CD4-positive, alpha-beta memory T cell (primary cell): ENCODE measurements at places on chromosomes 3 and 15. TPM values are rescaled to one million over a fixed set of nuclear protein-coding genes. Genes with fewer than 3 reads are reported as not detected.

GRCh38 chr15:33310481-33311311 lies at the start of gene RYR3:
RYR3 (plus strand) TSS chr15:33310967; CDS start chr15:33311046, 79 bp downstream.
- H3K27ac ChIP-seq: no peak within 1 kb of the TSS
- H3K27me3 ChIP-seq: peaks cover 6% of the 10 kb centered on the region
- H3K4me3 ChIP-seq: no peak within 1 kb of the TSS
- no peak for DNase-seq

DNA sequence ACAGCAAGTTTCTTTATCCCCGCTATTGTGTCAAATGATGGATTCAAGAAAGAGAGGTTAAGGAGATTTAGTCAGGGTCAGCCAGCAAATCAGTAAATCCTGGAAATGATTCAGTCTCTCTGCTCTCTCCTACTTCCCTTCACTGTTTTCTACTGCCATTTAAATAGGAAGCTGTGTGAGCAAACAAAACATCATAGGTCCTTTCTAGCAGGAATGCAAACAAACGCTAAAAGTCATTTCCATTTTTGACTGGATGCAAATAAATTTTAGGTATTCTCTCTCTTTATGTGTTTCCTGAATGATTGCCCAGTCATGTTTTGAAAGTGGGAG lies 299.4 kb upstream of the RORA start:
- no peak for DNase-seq
- H3K4me1 ChIP-seq: no peaks in the 10 kb centered on the region
- H3K27ac ChIP-seq: no peak overlapping the region

Gene TMEM202
- not detected for total RNA-seq

Gene TRIM42
- not detected for total RNA-seq

GRCh38 chr3:81967393-81967792 lies 205.9 kb upstream of the GBE1 start:
- DNase-seq: no peak
- H3K27me3 ChIP-seq: no peaks in the 10 kb centered on the region
- no peaks in the 10 kb centered on the region for H3K36me3 ChIP-seq
- H3K27ac ChIP-seq: no peak overlapping the region

Gene TXNRD3
- total RNA-seq: 0.97 TPM

- DNase-seq: no peak
- no peaks in the 10 kb centered on the region for H3K36me3 ChIP-seq
- peaks cover 3% of the 10 kb centered on the region for H3K4me1 ChIP-seq
- H3K4me3 ChIP-seq: no peak overlapping the region
- H3K27me3 ChIP-seq: no peaks in the 10 kb centered on the region
These were observed 123.8 kb downstream of the TIGIT start for GRCh38 chr3:114417675-114418074.

Gene LMOD3
- not detected for total RNA-seq

Gene ZNF860
- total RNA-seq: not detected

Gene SOX2
- not detected for total RNA-seq

DNA sequence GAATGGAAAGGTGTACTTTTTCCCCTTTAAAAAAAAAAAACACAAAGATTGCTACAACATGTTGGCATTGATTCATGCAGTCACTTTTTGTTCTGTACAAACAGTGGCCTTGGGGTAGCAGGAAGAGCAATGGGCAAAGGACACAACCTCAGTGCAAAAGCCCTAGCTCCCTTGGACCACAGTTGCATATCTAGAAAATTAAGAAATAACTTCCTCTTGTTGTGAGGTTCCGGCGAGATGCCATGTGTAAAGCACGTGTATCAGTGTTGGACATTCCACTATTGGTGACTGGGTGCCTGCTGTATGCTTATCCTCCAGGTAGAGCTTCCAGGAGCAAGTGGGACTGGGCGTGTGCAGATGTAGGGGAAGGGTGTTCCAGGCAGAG lies 164.5 kb downstream of the THSD4 start:
- no peak overlapping the region for H3K27ac ChIP-seq
- H3K4me3 ChIP-seq: no peak overlapping the region
- no peaks in the 10 kb centered on the region for H3K36me3 ChIP-seq
- no peaks in the 10 kb centered on the region for H3K27me3 ChIP-seq

- H3K27me3 ChIP-seq: no peaks in the 10 kb centered on the region
- no peak for DNase-seq
- H3K4me1 ChIP-seq: no peaks in the 10 kb centered on the region
- H3K27ac ChIP-seq: no peak overlapping the region
These were observed 191.5 kb downstream of the FOXB1 start for GRCh38 chr15:60195611-60196010.

Gene GOLGA6A
- total RNA-seq: 0.20 TPM

Gene SMCO1
- not detected for total RNA-seq

DNA sequence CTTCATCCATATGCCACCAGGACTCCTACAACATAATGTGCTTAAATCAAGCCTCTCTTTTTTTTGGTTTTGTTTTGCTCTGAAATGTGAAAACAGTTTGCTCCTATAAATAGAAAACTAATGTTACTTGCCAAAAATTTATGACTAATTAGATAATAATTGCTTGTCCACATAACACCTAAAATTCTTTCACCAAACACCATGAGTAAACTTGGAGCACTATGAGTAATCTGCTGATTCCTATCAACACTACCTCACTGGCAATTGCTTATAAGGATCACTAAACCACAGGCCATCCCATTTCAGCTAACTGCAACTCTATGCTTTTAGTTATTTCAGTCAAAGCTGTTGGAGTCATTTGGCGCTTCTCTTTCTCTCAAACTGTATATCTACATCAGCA lies 252.7 kb downstream of the EPHA3 start:
- no peaks in the 10 kb centered on the region for H3K36me3 ChIP-seq
- H3K27ac ChIP-seq: no peak overlapping the region
- DNase-seq: no peak
- no peaks in the 10 kb centered on the region for H3K27me3 ChIP-seq
- H3K4me3 ChIP-seq: no peak overlapping the region

Gene SAXO2
- total RNA-seq: 1.7 TPM

GRCh38 chr15:67783303-67783702 lies 42.0 kb upstream of the SKOR1 start:
- H3K27me3 ChIP-seq: no peaks in the 10 kb centered on the region
- H3K4me3 ChIP-seq: no peak overlapping the region
- H3K27ac ChIP-seq: no peak overlapping the region
- DNase-seq: peak; percentile 64

Gene SLC2A2
- not detected for total RNA-seq

GRCh38 chr3:126266291-126266840 lies 86.0 kb upstream of the ALDH1L1 start:
- H3K4me1 ChIP-seq: no peaks in the 10 kb centered on the region
- no peak for DNase-seq
- H3K36me3 ChIP-seq: no peaks in the 10 kb centered on the region
- H3K4me3 ChIP-seq: no peak overlapping the region

DNA sequence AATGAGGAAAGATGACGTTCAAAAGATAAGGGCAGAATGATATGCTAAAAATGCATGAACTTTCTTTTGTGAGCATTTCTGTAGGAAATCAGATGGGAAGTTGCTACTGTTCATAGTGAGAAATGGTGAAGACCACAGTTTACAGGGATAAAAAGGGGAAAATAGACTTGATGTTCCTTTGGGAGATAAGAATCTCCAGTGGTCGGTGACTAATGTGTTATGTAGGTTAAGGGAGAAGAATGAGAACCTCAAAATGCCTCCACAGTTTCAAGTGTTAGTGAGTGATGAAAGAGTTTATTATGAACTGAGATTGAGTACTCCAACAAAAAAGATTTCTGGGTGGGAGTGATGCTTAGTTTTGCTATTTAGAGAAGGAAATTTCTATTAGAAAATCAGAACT lies 247.2 kb downstream of the LSAMP start:
- H3K4me3 ChIP-seq: no peak overlapping the region
- no peaks in the 10 kb centered on the region for H3K4me1 ChIP-seq
- no peaks in the 10 kb centered on the region for H3K36me3 ChIP-seq
- DNase-seq: no peak
- H3K27me3 ChIP-seq: no peaks in the 10 kb centered on the region

DNA sequence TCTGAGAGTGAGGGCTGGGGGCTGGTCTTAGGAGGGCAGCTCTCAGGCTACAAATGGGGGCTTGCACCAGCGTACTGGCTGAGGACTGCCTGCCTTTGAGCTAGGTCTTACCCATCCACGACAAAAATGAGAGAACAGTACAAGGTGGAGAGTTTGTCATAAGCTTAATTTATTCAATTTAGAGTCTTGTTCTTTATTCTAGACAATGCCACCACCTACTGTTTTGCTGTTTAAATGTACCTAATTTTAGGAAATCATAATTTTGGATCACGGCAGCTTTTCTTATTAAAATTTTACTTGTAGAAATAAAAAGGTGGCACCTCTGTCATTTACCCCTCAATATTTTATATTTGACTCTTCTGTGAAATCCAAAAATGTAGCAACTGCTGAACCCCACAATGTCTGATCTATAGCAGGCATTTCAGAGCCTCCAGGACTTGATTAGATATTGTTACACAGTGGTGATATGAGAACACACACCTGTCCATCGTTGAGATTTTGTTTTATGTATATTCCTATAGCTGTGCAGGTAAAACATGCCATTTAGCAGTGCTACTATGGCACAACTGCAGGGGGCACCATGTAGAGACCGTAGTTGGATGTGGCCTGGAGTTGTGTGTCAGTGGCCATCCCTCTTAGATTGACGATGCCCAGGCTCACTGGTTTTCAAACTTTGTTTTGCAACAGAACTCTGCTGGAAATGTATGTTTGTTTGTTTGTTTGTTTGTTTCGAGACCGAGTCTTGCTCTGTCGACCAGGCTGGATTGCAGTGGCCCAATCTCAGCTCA lies 88.6 kb downstream of the SLCO3A1 start:
- DNase-seq: peak; percentile 23
- H3K4me1 ChIP-seq: peaks cover 43% of the 10 kb centered on the region
- no peaks in the 10 kb centered on the region for H3K36me3 ChIP-seq
- H3K27ac ChIP-seq: no peak overlapping the region

Gene IL17RB
- 0.87 TPM for total RNA-seq

Gene GPR171
- total RNA-seq: 129 TPM

Gene ISL2
- not detected for total RNA-seq

Gene AP3B2
- 0.64 TPM for total RNA-seq

GRCh38 chr3:133049491-133049890 lies 11.3 kb downstream of the TMEM108 start:
- no peak overlapping the region for H3K4me3 ChIP-seq
- H3K27ac ChIP-seq: no peak overlapping the region
- no peaks in the 10 kb centered on the region for H3K36me3 ChIP-seq
- no peak for DNase-seq

GRCh38 chr15:36529296-36530011 lies 50.0 kb upstream of the CDIN1 start:
- H3K4me1 ChIP-seq: no peaks in the 10 kb centered on the region
- H3K27ac ChIP-seq: no peak overlapping the region
- H3K4me3 ChIP-seq: no peak overlapping the region
- no peaks in the 10 kb centered on the region for H3K36me3 ChIP-seq

- H3K27ac ChIP-seq: no peak overlapping the region
- H3K36me3 ChIP-seq: no peaks in the 10 kb centered on the region
- no peaks in the 10 kb centered on the region for H3K27me3 ChIP-seq
- DNase-seq: no peak
These were observed 430.2 kb upstream of the MCTP2 start for GRCh38 chr15:93801206-93801605.

Gene LHFPL4
- not detected for total RNA-seq

DNA sequence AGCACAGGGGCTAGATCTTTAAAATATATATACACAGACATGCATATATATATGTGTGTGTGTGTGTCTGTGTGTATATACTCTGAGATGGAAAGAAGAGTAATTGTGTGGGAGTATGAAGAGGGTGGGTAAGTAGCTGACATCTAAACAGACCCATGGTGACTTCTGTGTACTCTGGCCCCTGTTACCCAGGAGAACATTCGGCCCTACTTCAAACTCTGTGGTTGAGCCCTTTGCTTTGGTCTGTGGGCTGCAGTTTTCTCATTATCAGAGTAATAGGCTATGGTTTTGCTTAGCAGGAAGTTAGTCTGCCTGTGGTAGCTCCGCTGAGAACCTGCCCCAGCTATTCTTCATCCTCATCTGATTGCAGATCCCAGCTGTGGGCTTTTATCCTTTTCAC lies 141.4 kb downstream of the RBPMS2 start:
- no peaks in the 10 kb centered on the region for H3K36me3 ChIP-seq
- DNase-seq: peak; percentile 67
- H3K4me1 ChIP-seq: peaks cover 73% of the 10 kb centered on the region
- H3K4me3 ChIP-seq: no peak overlapping the region
- H3K27ac ChIP-seq: peak overlapping the region; percentile 56

Gene B2M
- 7,929 TPM for total RNA-seq

DNA sequence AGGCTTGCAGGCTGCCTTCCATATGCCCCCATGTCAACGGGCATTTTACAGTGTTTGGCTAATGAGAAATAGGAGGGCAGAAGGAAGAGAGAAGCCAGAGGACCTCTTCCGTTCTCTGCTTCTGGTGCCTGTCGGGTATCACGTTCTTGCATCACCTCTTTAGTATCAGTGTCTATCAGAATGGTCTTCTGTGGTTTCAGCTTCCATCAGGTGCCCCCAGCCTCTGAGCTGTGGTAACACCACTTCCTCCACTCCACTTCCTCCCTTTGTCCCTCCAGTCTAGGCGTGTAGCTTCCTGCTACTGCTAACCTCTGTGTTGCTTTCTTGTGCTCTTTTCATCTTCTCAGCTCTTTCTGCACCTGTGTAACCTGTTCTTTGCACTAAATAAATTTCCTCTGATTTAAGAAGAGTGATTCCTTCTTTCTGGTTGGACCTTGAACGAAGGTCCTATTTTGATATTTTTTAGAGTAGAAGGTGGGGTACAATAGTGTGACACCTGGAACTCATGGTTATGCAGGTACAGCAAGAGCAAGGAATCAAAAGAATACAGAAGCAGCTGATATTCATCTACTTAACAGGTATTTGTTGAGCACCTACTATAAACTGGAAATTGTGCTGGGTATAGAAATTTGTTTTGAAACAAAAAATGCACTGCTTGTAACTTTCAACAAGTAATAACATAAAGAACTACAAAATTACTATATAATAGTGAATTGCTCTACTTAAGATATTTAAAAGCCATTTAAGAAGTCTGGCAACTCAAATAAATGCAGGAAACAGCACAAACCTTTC lies 27.4 kb upstream of the FOXB1 start:
- no peaks in the 10 kb centered on the region for H3K36me3 ChIP-seq
- no peaks in the 10 kb centered on the region for H3K27me3 ChIP-seq
- H3K4me1 ChIP-seq: peaks cover 28% of the 10 kb centered on the region
- H3K27ac ChIP-seq: no peak overlapping the region
- H3K4me3 ChIP-seq: no peak overlapping the region
- DNase-seq: peak; percentile 80

Gene TSPAN3
- 13.3 TPM for total RNA-seq

GRCh38 chr3:194312186-194312742 lies 38.9 kb downstream of the CPN2 start:
- no peaks in the 10 kb centered on the region for H3K27me3 ChIP-seq
- DNase-seq: no peak
- H3K36me3 ChIP-seq: no peaks in the 10 kb centered on the region
- H3K27ac ChIP-seq: no peak overlapping the region
- peaks cover 26% of the 10 kb centered on the region for H3K4me1 ChIP-seq

GRCh38 chr15:57308170-57308545 lies 68.1 kb upstream of the CGNL1 start:
- DNase-seq: no peak
- H3K27me3 ChIP-seq: no peaks in the 10 kb centered on the region
- peaks cover 4% of the 10 kb centered on the region for H3K4me1 ChIP-seq
- H3K4me3 ChIP-seq: no peak overlapping the region
- H3K36me3 ChIP-seq: no peaks in the 10 kb centered on the region
- H3K27ac ChIP-seq: no peak overlapping the region

GRCh38 chr3:47370887-47371697 lies 9.7 kb upstream of the PTPN23 start:
- no peaks in the 10 kb centered on the region for H3K4me1 ChIP-seq
- H3K4me3 ChIP-seq: no peak overlapping the region
